ENCODE measurements at places on chromosomes 5 and 9.

DNA sequence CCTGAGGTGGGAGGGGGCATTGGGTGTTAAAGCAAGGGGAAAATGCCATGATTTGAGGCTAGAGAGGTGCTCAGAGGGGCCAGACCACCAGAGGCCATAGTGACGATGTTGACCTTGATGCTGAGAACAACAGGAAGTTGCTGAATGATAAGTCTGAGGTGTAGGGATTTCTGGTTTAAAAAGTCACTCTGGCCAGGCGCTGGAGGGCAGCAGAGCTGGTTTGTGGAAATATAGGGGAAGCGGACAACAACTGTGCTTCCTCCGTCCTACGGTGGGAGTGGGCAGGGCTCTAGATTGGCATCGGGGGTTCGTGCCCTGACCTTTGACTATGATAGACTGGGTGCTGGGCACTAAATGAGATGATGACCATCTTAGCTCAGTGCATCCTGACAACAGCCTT, 44.7 kb downstream of the STOM start:
- DNase-seq = no peak

- DNase-seq = no peak
Observed at GRCh38 chr9:137174722-137175293, 3.0 kb upstream of the TMEM210 start.

DNA sequence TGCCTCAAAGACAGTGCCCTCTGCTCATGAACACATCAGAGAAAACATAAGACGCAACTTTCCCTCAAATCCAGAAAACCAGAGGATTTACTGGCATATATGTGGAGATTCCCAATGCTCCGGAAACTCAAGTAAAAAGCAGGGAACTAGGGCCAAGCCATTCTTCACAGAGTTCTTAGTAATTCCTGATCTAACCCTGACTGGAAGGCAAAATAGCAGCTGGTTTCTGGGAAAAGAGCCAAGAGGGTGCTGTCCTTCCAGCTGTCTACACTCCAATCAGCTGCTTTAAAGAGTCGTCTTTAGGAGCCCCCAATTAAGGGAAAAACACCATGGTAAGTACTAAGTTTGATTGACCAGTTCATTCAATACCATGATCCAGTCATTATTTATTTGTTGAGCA, 49.6 kb downstream of the GNA14 start:
- no peak for DNase-seq

GRCh38 chr5:68316469-68316868, 100.9 kb downstream of the PIK3R1 start:
- DNase-seq = no peak

DNA sequence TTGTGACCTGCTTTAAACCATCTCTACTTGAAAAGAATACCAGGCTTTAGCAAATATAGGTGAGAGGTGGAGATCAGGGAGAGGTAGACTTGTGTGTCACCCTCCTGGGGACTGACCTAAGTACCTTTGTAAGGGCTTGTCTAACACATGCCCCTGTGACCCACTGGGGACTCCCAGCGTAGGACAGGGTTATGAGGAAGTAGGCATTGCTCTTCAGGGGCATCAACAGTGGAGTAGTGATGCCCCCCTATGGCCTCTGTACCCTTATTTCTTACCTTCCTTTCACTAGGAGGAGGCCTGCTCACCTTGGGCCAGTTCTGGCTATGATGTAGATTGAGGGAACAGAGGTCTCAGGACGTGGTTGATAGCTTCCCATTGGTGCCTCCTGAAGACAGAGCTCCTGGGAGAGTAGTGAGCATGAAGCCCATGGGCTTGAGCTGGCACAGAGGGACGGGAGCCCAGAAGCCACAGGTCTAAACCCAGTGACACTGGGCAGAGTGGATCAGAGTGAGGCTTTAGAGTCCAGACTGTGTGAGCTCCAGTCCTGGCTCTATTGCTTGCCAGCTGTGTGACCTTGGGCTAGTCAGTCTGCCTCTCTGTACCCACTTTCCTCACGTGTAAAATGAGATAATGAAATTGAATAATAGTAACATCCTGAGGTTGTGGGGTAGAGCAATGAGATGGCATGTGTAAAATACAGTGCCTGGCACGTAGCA, 191.7 kb downstream of the AOPEP start:
- no peak for DNase-seq

GRCh38 chr5:36573438-36573837, 33.0 kb upstream of the SLC1A3 start:
- DNase-seq = peak; percentile 85

- DNase-seq = no peak
Observed at GRCh38 chr9:113241161-113241560, 19.8 kb downstream of the SLC31A1 start.

GRCh38 chr5:119382169-119382568, 26.4 kb downstream of the TNFAIP8 start:
- no peak for DNase-seq

GRCh38 chr5:123559434-123559775, 47.4 kb downstream of the CSNK1G3 start:
- no peak for DNase-seq

- DNase-seq = no peak
Observed at GRCh38 chr9:25602400-25603044, 75.7 kb downstream of the TUSC1 start.

GRCh38 chr9:97740848-97741821, 44.0 kb upstream of the XPA start:
- DNase-seq = peak; percentile 90

- no peak for DNase-seq
Observed at GRCh38 chr5:135330798-135331096, 68.3 kb downstream of the MACROH2A1 start.
